ENCODE measurements at places on chromosomes 7 and 10. TPM values are rescaled to one million over a fixed set of nuclear protein-coding genes. Genes with fewer than 3 reads are reported as not detected.

The OGA gene
- polyA plus RNA-seq, result 120 TPM

The CRHR2 gene
- not detected for polyA plus RNA-seq

The CRYGN gene
- 1.7 TPM for polyA plus RNA-seq

The VAX1 gene
- polyA plus RNA-seq, result not detected

The SLC26A5 gene
- polyA plus RNA-seq, result not detected

The FKBP6 gene
- 0.25 TPM for polyA plus RNA-seq

The CH25H gene
- 0.13 TPM for polyA plus RNA-seq

The TMEM196 gene
- not detected for polyA plus RNA-seq

The AKR1E2 gene
- polyA plus RNA-seq, result 7.3 TPM

The ZNF488 gene
- polyA plus RNA-seq, result 5.9 TPM

The C1QL3 gene
- 1.3 TPM for polyA plus RNA-seq

The BTBD16 gene
- 0.36 TPM for polyA plus RNA-seq

The THSD7A gene
- 89.8 TPM for polyA plus RNA-seq

The TUBAL3 gene
- 0.43 TPM for polyA plus RNA-seq

The CASP7 gene
- 33.3 TPM for polyA plus RNA-seq

The CAMK2B gene
- polyA plus RNA-seq, result 2.7 TPM

The CPA5 gene
- not detected for polyA plus RNA-seq

The HABP2 gene
- 0.40 TPM for polyA plus RNA-seq

The STEAP1 gene
- 10.7 TPM for polyA plus RNA-seq

The DIP2C gene
- 22.3 TPM for polyA plus RNA-seq

The FZD1 gene
- 56.4 TPM for polyA plus RNA-seq

The RBP3 gene
- polyA plus RNA-seq, result 0.15 TPM

The IFIT1B gene
- 0.14 TPM for polyA plus RNA-seq

The CAV1 gene
- polyA plus RNA-seq, result 32.1 TPM

The CLDN4 gene
- polyA plus RNA-seq, result 76.4 TPM

The PTPRN2 gene
- 7.9 TPM for polyA plus RNA-seq

The H2BK1 gene
- not detected for polyA plus RNA-seq

The IFIT3 gene
- 17.4 TPM for polyA plus RNA-seq

The OR13A1 gene
- not detected for polyA plus RNA-seq

The STK31 gene
- 0.90 TPM for polyA plus RNA-seq

The HYAL4 gene
- polyA plus RNA-seq, result 0.12 TPM

The GRM3 gene
- polyA plus RNA-seq, result 0.18 TPM

The FAM237B gene
- polyA plus RNA-seq, result 0.31 TPM

The SOSTDC1 gene
- polyA plus RNA-seq, result 60.6 TPM

The GET4 gene
- polyA plus RNA-seq, result 29.9 TPM

The JCAD gene
- polyA plus RNA-seq, result 29.8 TPM

The TRIM50 gene
- 0.21 TPM for polyA plus RNA-seq

The FAM25G gene
- not detected for polyA plus RNA-seq

The ACSM6 gene
- polyA plus RNA-seq, result 0.12 TPM

The SFTPA1 gene
- polyA plus RNA-seq, result not detected

The TRPV5 gene
- 0.76 TPM for polyA plus RNA-seq

The C10orf62 gene
- polyA plus RNA-seq, result 0.35 TPM

The HOXA9 gene
- 95.9 TPM for polyA plus RNA-seq

The CPXM2 gene
- 6.4 TPM for polyA plus RNA-seq

The PLEKHS1 gene
- not detected for polyA plus RNA-seq

The NAT16 gene
- polyA plus RNA-seq, result not detected

The FLNC gene
- polyA plus RNA-seq, result 10.9 TPM

The LIPM gene
- polyA plus RNA-seq, result not detected

All from right renal cortex interstitium (tissue), 3 donors.